ENCODE measurements at places on chromosomes 1 and 21. TPM values are rescaled to one million over a fixed set of nuclear protein-coding genes. Genes with fewer than 3 reads are reported as not detected.

- peak; percentile 41 for DNase-seq
Measured at GRCh38 chr21:42414928-42415769, 11.4 kb downstream of the UBASH3A start.

The NUDT4B gene
- total RNA-seq = 26.1 TPM

The CHODL gene
- total RNA-seq = not detected

The ENO1 gene
- 2,011 TPM for total RNA-seq

DNA sequence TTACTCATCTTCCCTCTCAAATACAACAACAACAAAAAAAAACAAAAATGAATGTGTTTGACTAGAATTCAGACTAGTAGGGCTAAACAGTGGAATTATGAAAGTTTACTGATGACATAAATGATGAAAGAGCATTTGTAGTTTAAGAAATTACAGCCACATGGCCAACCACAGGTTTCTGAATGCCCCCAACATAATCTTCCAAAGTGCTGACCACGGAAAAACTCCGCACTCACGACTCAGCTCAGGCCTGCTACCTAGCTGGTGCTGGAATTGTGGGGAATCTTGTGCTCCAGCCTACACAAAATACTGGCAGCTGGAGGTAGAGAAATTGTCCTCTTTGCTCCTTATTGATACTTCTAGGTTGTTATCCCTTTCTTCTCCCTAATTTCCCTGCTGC is 23.6 kb upstream of the TBX15 start:
- DNase-seq = no peak

The PGLYRP4 gene
- not detected for total RNA-seq

The GBP4 gene
- total RNA-seq = 0.23 TPM

The HCRTR1 gene
- not detected for total RNA-seq

The ORC1 gene
- 19.5 TPM for total RNA-seq

The OPTC gene
- total RNA-seq = not detected

- DNase-seq = no peak
Measured at GRCh38 chr1:154199563-154199879, 6.6 kb downstream of the CFAP141 start.

The LRRC7 gene
- total RNA-seq = not detected

The RGS1 gene
- total RNA-seq = not detected

DNA sequence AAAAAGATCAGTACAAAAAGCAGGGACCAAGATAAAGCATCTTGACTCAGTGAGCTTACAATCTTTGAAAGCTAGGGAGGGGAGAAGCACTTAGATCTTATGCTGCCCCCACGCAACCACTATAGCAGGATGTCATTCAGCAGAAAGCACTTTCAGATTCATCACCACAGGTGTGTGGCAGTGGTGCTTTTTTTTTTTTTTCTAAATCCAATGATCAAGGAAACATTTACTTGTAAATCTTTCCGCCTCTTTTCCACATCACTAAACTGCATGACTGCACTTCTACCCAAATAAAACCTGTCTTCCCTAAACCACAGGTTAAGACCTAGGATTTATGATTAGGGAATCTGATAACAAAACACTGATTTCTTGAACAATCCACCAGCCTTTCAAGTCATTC is 154.8 kb downstream of the SLC45A1 start:
- DNase-seq = no peak

GRCh38 chr21:39674801-39675200 is 62.1 kb downstream of the B3GALT5 start:
- no peak for DNase-seq

DNA sequence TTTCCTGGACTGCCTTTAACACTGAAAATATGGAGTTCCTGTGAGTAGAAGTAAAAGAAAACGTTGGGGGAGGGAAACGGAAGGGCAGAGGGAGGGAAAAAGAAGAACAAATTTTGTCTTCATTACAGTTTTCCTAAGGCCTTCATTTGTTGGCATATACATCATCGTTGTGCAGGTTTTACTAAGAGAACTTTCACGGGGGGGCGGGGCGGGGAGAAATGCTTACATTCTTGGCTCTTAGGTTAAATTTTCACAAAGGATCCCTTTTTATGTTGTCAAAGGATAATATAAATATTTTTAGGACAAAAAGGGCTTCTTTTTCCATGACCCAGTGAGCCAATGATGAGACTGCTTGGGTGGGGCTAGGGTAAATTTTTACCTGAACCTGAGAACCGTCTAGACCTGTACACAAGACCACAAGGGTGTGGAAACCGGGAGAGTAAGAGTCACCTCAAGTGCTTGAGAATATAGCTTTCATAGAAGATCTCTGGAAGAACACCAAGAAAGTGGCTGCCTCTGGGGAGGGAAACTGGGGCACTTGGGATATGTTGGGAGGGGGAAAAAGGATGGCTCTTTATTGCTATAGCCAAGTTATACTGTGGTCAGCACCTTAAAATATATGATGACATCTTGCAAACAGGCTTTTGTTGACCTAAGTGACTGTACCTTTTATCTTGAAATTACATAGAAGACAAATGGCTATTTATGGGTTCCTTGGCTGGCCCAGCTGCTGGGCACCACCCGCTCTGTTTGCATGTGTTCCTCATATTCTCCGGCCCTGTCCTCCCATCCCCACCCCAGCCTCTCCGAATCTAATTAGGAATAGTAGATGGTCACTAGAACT is 2.0 kb upstream of the UTP25 start:
- DNase-seq = peak; percentile 55

DNA sequence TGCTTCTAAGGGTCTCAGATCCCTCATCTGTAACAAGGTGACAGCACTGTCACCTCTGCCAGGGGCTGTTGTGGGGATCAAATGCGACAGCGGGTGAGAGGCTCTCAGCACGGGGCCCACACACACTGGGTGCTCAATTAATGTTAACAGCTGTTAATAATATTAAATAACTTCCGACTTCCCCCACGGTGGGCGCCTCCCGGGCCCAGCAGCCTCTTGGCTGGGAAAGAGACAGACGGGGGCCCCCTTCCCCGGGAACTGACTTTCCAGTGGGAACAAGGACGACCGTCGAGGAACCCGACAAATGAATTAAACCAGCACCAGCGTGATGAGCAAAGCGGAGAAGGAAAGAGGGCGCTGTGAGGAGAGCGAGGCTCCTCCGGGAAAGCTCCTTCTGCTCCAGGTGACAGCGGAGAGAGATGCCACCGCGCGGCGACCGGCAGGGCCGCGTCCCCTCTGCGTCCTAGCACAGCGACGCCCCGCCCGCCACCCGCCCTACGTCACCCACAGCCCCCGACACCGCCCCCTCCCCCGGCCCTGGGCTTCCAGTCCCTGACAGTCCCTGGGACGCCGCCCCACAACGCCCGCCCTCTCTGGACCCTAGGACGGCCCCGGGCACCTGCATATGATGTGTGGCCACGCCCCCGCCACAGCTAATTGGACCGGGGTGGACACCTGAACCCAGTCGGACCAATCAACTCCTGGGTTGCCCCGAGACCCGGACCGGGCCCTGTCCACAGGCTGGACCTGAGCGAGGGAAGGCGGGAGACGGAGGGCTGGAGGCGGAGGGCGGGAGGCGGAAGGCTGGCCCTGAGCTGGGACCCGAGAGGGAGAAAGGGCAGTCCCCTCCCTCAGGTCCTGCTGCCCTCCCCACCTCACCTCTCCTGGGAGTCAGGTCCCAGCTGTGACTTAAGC is 38.2 kb downstream of the MATN1 start:
- peak; percentile 89 for DNase-seq

DNA sequence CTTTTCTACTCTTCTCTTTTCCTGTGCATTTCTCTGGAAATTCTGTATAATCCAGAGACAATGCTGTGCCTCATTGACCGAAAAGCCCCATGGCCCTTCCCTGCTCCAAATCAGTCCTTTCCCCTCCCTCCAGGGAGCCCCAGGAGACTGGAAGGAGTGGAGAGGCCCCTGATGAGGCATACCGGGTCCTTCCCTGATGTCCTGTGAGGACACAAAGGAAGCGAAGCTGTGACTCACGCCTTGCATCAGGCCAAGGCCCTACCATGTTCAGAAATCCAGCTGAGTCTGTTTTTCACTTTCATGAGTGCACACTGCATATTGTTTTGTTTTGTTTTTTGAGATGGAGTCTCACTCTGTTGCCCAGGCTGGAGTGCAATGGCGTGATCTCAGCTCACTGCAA is 38.7 kb upstream of the BECN2 start:
- DNase-seq = no peak

The SPRR3 gene
- total RNA-seq = 0.20 TPM

The RGSL1 gene
- total RNA-seq = not detected

DNA sequence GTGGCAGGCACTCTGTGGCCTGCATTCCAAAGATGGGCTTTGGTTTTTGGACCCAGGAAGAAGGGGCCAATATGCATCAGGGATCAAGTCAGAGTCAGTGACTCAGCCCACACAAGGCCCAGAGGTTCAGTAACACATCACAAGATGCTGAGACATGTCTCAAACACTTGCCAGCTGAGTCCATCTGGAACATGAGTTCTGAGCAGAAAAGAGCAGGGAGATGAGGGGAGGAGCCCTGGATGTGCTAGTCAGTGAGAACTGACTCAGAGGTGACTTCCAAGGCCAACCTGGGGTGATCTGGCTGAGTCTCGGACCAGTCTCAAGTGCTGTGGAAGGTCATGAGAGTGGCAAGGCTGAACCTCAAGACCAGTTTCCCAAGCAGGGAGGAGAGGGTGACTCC is 150.1 kb downstream of the CDC7 start:
- no peak for DNase-seq

GRCh38 chr1:195828325-195828724 is 779.9 kb downstream of the KCNT2 start:
- DNase-seq = no peak

The LSM10 gene
- total RNA-seq = 13.4 TPM

GRCh38 chr21:38661197-38661871 is 144.4 kb upstream of the ETS2 start:
- DNase-seq = no peak

GRCh38 chr1:113980110-113980509 is 836 bp downstream of the OLFML3 start:
- no peak for DNase-seq

DNA sequence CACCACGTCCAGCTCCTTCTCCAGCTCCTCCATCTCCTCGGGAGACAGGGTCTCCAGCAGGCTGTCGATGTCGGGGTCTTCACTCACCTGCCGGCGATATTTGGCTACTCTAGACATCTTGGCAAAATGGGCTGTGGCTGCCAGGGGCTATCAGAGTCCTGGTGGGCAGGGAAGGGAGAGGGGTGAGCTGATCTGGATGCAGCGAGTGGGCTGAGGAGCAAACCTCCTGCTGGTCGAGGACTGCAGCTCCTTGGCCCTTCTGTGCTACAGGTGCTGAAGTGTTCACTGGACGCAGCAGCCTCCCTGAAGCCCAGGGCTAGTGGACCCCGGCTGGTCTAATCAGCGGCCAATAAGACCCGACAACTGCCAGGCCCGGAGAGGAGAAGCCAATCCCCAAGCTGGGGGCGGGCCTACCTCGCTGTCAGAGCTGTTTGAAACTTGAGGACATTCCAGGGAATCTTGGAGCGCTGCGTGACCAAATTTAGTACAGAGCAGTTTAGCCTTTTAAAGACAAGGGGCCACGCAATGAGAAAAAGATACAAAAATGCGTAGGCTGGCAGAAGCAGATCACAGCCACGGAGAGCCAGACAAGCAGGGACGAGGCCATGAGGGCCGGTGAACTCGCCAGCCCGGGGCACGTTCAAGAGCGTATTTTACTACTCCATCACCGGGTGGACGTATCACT is at the start of gene LMOD1:
LMOD1 (minus strand) TSS at position 325 of the 685 bp plus-strand sequence; CDS start at position 117, 208 bp downstream.
- no peak for DNase-seq

DNA sequence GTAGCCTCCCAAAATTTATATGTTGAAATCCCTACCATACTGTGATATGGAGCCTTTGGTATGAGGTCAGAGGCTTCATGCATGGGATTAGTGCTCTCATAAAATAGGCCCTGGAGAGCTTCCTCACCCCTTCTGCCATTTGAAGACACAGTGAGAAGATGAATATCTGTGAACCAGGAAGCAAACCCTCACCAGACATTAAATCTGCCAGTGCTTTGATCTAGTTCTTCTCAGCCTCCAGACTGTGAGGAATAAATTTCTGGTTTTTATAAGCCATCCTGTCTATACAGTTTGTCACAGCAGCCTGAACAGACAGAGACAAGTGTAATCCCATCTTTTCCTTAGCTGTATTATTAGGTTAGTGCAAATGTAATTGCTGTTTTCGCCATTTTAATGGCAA is 88.4 kb downstream of the OLFML2B start:
- DNase-seq = no peak

DNA sequence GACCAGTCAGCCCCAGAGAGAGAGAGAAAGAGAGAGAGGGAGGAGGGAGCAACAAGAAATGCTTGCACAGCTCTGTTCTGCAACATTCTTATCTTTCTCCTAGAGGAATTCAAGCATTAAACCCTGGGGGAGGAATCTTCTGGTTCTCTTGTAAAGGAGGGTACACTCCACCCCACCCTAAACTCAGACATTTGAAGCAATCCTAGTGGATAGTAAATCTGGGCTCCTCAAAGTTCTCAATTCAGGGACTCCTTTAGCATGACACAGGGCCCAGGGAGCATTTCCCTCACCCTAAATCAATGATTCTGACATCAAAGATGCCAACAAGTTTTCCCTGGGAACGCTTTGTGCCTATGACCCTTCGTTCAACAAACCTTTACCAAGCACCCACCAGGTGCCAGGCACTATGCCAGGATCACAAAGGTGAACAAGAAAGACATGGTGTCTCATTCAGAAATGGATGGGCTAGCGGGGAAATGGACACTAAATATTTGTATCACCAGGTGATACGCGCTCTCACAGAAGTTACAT is 11.9 kb upstream of the CAPN2 start:
- no peak for DNase-seq

DNA sequence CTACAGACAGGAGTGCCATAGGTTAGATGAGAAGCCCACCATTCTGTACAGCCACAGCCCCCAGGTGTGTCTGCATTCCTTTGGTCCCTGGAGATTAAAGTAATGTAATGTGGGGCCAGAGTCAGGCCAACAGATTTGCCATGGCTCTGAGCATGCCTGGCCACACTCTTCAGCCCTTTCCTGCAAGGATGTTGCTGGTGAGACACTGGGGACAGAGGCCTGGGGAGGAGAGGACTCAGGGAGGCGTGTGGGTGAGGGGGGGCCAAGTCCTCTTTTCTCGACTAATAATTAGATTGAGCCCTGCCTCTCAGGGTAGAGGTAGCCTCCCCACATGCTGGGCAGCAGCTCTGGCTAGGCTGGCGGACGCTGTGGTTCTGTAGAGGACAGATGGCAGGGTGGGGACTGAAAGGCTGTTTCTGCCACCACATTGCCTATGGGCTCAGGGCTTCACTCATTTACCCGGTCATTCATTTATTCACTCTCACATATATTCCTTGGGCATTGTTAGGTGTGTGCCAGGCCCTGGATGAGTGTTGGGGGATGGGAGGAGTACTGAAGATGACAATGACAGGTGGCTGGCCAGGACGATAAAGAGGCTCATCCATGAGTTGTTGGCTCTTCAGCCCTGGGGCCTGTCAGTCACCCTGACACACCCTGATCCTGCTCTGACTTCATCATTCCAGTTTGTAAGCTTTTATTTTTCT is 7.1 kb upstream of the PRCC start:
- no peak for DNase-seq

DNA sequence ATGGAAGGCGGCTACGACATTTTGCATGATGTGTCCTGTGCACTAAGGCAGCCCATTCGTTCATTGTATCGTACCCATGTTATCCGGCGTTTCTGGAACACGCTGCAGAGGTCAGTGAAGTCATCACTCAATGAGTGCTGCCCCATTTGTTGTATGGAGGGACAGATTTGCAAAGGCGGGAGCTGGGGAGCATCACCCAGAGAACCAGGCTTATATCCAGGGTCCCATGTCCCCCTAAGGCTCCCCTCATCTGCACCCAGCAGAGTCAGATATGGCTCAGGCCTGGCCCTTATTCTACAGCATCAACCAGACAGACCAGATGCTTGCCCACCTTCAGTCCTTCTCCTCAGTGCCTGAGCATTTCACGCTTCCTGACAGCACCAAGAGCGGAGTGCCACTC is 31.2 kb downstream of the SZT2 start:
- no peak for DNase-seq

All from HT-29 (cell line).